ENCODE measurements at places on chromosomes 5 and 9. TPM values are rescaled to one million over a fixed set of nuclear protein-coding genes. Genes with fewer than 3 reads are reported as not detected.

PKD2L2 gene
- 0.45 TPM for polyA plus RNA-seq

DAPK1 gene
- polyA plus RNA-seq: 0.66 TPM

LTC4S gene
- 2.2 TPM for polyA plus RNA-seq

MOB3B gene
- 0.57 TPM for polyA plus RNA-seq

INSL6 gene
- polyA plus RNA-seq: not detected

ITK gene
- 0.18 TPM for polyA plus RNA-seq

OR1J2 gene
- not detected for polyA plus RNA-seq

SPINK4 gene
- not detected for polyA plus RNA-seq

DNA sequence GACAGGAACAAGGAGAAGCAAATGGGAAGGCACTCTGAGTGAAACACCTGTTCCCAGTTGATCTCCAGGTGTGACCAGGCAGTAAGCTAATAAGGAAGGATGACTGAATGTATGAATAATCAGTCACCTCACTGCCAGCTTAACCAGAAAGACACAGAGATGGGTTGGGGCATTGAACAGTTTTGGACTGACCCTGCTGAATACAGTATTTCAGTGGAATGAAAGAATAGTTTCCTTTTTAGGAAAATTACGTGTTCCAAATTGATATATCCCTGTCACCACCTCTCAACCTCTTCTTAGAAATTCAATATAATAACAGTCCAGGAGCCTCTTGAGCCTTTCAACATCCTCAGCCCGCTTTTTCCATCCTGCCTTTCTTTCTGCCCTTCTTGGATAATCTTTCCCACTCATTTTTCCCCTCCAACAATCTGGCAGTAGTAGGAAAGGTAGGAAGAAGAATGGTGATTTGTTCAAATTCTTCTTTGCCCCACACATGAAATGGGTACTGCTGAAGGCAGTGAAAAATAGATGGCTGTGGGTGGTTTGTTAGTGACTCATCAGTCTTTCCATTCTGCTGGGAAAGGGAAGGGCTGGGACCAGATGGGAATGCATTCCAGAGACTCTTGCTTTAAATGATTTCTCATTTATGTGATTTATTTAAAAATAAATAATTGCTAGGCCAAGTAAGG, 117.9 kb downstream of the ZSWIM6 start:
- no peak for DNase-seq

DNA sequence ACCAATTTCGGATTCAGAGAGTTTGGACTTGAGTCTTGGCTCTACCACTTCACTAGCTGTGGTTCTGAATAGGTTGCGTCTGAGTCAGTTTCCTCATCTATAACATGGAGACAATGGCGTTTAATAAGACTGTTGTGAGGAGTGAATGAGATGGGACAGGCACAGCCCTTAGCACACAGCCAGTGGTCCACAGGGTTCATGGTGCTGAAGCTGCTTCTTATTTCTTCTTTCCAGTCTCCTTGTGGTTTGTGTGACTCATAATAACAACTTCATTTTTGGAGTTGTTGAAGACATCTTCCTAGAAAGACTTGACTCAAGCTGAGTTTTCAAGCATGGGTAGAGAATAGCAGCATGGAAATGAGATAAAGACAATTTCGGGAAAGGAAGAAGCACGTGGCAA, 172.6 kb upstream of the PPP2R2B start:
- no peak for DNase-seq

DNA sequence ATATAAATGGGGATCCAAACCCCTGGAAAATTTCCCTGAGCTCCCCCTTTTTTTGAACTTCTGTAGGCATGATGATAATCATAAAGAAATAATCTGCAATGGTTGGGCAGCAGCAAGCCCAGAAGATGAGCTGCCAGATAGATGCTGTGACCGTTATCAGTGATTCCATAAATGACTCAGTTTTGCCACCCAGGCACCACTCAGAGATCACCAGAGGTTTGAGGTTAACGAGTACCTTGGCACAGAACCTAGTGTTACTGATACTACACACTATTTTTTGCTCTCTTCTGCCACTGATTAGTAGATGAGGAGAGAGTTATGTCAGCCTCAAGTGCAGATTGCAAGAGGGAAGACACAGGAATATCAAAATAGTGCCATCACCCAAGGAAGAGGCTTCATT, 199.3 kb upstream of the PTGER4 start:
- no peak for DNase-seq

DNA sequence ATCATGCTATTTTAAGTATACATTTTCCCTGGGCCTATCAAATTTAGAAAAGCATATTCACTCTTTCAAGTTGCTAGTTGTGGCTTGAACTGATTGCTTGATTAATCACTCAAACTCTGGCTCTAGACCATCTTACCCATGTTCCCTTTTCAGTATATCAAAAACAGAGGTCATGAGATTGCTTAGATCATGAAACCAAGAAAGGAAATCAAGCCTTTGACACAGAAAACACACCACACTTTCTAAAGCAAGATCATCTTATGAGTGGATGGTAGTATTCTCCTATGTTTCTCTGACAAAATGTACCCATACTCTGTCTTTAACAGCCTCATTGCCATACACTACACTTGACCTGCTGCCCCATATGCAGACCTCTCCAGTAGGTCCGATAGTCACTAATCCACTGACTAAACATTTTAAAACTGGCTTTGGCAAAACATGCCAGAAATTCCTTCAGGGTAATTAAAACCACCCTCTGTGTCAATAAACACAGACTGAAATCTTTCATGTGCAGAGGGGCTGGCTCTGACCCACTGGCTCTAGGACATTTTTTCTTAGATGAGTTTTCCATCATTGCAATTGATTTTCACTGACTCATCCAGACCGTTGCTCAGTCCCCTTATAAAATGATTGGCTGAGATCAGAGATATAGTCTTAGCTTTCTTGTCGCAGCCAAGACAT, 18.2 kb downstream of the PPP2R2B start:
- no peak for DNase-seq

DNA sequence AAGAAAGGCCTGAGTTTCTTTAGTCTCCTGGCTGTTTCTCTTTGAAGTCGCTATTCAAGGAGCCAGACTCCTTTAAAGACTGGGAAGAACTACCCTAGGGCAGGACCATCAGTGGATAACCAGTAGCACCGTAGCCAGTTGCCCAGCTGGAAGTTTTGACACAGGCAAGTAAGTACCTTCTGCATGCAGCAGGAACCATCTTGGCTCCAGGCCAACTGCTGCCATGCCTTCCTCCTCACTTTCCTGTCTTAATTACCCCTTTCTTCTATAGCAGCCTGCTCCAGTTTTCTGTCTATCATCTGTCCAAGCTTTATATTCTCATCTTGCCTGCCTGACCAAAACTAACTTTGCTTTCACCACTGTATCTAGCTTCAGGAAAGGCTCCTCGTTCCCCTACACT, 149.7 kb upstream of the SV2C start:
- no peak for DNase-seq

GRCh38 chr5:95704150-95704549, 21.4 kb upstream of the SPATA9 start:
- DNase-seq: no peak

DNA sequence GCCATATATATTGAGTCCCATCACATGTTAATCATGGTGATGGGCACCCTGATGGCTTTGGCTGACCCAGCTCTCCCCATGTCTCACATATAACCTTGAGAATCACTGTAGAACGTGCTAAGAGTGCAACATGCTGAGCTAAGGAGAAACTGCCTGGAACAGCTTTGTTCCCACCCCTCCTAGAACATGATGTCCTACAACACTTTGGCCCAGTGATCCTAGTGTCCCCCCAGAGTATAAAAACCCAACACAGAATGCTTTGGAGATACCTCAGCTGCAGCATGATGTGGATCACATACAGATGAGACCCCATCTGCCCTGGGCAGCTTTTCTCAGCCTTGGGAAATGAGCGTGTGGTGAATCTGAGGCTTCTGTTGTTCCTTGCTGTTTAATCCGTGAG, 343.5 kb downstream of the NFIB start:
- no peak for DNase-seq

- no peak for DNase-seq
Observed at GRCh38 chr5:92864591-92864990, 716.4 kb downstream of the NR2F1-AS1 start.

GRCh38 chr9:113513536-113513935, 50.0 kb downstream of the RGS3 start:
- DNase-seq: no peak

GRCh38 chr9:5628530-5629311, at the start of gene RIC1:
Gene RIC1, plus strand, starts transcription at chr9:5629107. Its CDS starts 203 bp downstream, at chr9:5629310.
- peak; percentile 96 for DNase-seq

DNA sequence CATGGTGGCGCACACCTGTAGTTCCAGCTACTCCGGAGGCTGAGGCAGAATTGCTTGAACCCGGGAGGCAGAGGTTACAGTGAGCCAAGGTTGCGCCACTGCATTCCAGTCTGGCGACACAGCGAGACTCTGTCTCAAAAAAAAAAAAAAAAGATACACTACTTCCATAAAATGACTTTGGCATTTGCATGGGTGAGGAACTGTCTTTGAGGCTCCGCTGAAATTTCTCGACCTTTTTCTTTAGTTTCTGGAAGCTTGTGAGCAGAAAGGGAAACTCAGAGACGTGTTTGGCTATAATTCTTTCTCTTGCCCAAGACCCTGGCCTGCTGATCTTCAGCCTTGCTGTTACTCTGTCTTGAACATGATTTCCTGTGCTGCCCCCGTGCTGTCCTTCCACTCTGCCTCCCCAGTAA, 37.3 kb downstream of the SPIN1 start:
- DNase-seq: no peak

DNA sequence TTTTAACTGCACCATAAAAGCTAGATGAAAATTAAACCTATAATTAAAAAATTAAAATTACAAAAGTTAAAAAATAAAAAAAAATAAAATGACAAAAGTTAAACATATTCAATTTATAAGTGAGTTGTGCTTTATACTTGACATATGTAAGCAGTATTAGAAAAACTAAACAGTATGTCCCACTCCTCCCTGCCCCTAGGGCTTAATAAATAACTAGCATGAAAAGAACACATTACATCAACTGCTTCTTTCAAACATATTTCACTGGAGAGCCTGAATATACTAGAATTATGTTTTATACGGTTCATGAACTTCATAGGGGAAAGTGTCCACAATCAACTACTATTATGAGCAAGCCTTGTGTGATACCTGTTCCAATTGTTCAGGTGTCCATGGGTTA, 47.6 kb downstream of the ECPAS start:
- DNase-seq: no peak

- DNase-seq: no peak
Observed at GRCh38 chr9:137025517-137025966, 2.5 kb downstream of the ABCA2 start.

DNA sequence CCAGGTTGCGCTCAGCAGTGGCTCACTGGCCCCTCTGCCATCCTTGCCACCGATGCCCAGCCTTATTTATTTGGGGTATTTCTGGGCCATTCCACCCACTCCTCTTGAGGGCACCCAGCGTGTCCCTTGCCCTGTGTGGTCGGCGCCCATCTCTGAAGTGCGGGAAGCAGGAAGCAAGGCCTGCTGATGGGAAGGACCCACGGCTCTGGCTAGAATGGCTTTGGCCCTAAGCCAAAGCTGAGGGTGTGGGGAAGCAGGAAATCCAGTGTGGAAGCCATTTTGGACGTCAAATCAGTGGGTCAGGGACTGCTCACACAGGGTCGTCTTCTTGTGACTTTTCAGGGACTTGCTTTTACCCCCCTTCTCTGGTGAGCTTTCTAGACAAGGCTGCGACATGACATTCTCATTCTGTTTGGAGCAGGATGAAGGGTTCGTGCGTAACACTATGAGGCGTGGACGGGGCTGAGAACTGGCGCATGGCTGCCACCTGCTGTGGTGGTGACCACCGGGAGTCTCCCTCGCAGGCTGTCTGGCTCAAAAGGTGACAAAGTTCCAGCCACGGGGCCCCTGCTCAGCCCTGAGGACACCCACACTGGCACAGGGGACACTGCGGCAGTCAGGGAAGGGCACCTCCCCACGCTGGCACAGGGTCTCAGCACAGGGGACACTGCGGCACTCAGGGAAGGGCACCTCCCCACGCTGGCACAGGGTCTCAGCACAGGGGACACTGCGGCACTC, 50.7 kb upstream of the NKD2 start:
- DNase-seq: no peak

GRCh38 chr5:128111818-128112448, 28.4 kb downstream of the SLC12A2 start:
- no peak for DNase-seq

GRCh38 chr5:133715616-133716015, 103.3 kb upstream of the FSTL4 start:
- no peak for DNase-seq

GRCh38 chr9:36575411-36575882, 2.8 kb downstream of the MELK start:
- DNase-seq: no peak

All from psoas muscle (tissue), 8 donors.